ENCODE measurements at places on chromosomes 6 and 20.

DNA sequence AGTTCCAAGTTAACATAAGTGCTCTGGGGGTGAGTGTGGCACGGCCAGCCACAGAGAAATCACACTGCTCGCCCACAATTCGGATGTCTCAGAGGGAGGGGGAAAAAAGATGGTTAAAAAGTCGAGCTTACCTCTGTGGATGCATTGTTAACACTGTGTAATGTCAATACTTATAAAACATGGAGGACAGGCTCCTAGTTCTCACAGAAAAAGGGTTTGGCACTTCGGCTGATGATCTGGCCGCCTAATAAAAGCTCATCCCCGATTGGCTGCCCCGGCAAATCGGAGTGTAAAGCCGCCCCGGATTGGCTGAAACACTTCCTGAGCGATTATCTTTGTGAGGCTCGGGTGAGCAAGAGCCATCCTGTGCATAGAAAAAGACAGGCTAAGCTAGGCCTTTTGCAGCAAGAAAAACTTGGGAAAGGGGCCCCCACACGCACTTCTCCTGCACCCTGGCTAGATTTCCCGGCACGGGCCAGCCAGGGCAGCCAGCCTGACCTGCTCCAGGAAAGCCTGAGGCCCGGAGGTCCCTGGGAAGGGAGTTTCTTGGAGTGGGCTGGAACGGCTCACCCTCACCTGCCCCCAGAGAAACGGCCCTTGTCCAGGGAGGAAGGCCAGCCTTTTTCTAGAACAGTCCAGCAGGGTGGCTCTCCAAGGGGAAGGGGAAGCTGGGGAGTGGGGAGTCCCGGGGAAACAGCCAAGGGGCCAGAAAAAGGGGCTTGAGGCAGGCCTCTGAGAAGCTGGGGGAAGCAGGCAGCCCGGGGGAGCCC is at the start of gene ZMYND8:
Gene ZMYND8 (minus strand): TSS at position 174 of the 770 bp plus-strand sequence. CDS start 29 bp downstream, at position 145.
- DNase-seq: peak; percentile 85

DNA sequence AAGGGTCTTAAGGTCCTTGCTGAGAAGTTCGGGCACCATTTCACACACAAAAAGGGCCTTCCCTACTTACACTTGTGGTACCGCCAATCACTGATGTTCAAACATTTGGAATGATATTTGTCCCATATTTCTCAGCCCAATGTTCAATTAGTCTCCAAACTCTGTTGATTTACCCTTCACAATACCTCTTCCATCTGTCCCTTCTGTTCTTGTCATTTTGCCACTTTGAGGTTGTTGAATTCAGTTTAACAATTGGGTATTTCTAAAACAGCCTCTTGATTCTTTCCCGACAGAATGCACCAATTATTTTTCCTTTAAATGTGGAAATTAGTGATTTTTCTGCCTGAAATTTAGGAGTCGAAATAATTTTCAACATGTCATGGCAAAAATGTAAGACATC is 46.2 kb downstream of the NOX3 start:
- DNase-seq: no peak

GRCh38 chr6:142945446-142946180 is 637 bp upstream of the HIVEP2 start:
- peak; percentile 68 for DNase-seq

DNA sequence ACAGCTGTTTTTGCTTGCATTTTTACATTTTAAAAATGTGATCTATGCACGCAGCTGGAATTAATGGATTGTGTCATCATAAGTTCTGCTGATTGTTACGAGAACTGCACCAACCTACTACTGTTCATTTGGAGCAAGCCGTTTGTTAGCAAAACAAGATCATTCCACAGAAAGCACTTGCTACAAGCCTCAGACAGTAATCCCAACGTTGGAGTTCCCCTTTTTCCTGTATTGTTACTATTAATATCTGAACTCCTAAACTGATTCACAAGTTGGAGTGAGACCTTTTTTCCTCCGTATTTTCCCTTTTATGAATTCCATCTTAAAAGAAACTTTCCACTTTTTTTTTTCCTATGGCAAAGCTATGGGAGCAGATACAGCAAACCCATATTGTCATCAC is 3.5 kb downstream of the TENT5A start:
- DNase-seq: no peak
